SIG-M5 (cell line): ENCODE measurements at places on chromosomes 3 and 15.

- no peak for DNase-seq
Measured at GRCh38 chr15:86568378-86568777, 488.7 kb downstream of the AGBL1 start.

DNA sequence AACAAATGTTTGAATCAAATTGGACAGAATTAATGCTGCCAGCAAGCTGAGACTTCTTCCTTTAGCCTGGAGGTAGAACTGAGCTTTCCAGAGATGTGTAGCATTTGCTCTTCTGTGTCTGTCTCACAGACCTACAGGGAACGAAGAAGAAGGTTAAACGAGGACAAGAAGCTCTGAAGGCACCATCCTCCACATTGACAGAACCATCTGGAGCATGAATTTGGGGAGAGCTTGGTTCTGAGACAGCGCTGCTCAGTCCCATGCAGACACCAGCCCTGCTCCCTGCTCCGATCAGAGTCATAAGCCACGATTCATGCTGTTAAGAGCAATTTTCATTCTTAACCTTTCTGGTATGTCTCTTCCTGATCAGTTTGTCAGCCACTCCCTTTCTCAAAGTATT, 7.7 kb upstream of the KY start:
- no peak for DNase-seq

DNA sequence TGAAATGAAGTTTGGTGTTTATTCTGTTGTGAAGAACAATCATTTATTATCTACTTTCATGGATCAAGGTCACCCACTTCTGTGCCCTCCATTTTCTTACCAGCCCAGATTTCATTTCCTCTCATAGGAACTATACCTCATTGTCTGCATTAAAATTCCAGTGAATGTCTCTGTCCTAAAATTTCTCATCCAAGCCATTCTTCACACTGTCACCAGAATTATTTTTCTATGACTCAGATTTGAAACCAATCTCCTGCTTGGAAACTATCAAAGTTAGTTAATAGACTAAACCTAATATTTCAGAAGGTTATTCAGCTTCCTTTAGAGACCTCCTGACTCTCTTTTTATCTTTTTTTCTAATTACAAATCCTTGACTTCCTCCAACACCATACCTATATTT, 364.1 kb upstream of the CBLB start:
- no peak for DNase-seq

DNA sequence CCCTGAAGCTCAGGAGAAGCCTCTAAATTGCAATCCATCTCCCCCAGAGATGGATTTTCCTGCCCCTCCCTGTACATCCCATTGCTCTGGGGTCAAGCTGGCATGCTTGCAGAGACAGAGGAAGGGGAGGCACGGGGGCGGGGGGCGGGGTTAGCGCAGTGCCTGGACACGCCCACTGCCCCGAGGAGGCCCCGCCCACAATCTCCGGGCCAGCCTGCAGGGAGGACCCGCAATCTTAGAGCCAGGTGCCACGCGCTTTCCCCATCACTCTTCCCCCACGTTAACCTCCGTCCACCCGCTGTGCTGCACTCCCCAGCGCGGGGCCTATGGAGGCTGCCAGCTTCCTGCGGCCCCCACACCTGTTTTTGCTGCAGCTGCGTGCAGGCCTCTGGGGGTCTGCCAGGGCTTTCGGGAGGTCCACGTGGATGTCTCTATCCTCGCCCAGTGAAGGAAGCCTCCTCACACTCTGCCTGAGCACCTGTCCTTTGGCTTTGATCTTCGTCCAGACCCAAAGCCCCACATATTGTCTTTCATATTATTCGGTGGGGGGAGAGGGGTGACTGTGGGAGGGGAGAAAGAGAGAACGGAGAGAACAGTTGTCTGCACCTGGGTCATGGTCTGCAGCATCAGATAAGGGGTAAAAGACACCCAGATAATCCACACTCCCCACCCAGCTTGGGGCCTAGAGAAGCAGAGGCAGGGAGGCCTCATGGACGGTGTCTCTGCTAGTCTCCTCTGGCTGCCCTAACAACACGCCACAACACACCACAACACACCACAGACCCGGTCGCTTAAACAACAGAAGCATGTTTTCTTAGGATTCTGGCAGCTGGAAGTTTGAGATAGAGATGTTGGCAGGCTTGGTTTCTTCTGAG, 118.0 kb upstream of the MEF2A start:
- no peak for DNase-seq

DNA sequence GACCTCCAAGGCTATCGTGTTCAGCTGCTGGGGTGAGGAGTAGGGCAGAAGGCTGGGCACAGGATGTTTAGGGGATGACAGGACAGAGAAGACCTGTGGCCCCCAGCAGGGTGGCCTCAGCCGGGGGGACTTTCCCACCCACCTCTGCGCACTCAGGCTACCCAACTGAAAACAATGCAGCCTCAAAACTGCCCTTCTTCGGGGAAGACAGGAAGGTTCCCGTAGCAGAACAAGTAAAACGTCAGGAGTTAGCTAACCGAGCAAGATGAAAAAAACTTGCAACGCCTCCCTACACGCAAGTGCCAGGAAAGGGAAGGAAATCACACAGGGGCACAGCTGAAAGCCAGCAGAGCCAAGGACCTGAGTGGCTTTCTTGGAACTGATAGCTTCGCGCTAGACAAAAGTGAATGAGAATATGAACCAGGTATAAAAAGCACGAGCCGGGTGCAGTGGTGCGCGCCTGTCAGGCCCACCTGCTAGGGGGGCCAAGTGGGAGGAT, 38.4 kb upstream of the FURIN start:
- no peak for DNase-seq

DNA sequence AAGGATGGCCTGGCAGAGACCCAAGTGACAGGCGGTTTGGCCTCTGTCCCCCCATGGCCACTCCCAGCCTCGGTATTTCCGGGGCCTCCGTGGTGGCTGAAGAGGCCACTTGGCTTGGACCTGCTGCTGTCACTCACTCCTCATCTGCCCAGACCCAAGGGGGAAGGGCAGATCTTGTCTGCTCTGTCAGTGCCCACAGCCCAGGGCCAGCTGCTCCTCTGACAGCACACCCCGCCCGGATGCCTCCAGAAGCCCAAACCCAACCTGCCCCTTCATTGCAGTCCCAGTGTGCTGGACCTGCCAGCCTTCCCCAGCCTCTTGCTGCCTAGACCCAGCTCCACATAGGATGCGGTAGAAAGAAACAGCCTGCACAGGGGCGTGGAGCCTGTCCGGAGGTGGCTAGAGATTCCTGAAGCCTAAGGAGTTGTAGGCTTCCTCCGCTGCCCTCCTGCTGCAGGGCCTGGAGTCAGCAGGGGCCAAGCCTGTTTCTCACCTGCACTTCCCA, 52.0 kb downstream of the MAGEF1 start:
- no peak for DNase-seq

GRCh38 chr15:86837294-86838061, 757.8 kb downstream of the AGBL1 start:
- no peak for DNase-seq

- no peak for DNase-seq
Measured at GRCh38 chr3:194574639-194575483, 58.4 kb downstream of the TMEM44 start.

- no peak for DNase-seq
Measured at GRCh38 chr15:30827625-30828303, 76.0 kb upstream of the FAN1 start.

- no peak for DNase-seq
Measured at GRCh38 chr3:72288955-72289691, 504.2 kb upstream of the PROK2 start.

- DNase-seq = no peak
Measured at GRCh38 chr3:185667574-185667973, 81.5 kb downstream of the SENP2 start.

DNA sequence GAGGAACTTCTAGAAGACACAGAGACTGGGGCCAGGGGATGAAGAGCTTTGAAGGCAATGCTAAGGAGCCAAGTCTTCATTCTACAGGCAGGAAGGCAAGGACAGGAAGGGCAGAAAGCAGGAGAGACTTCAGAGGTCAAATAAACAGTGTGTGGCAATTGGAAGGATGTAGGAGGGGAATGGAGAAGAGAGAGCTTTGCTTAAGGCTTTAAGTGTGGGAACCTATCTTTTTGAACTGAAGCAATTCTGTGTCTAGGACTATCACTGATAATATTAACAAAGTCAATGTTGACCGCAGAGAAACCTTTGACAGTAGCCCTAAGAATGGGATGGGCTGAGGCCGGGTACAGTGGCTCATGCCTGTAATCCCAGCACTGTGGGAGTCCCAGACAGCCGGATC, 325.0 kb downstream of the FOXP1 start:
- DNase-seq = no peak

GRCh38 chr3:168684519-168684918, 588.8 kb upstream of the GOLIM4 start:
- no peak for DNase-seq

DNA sequence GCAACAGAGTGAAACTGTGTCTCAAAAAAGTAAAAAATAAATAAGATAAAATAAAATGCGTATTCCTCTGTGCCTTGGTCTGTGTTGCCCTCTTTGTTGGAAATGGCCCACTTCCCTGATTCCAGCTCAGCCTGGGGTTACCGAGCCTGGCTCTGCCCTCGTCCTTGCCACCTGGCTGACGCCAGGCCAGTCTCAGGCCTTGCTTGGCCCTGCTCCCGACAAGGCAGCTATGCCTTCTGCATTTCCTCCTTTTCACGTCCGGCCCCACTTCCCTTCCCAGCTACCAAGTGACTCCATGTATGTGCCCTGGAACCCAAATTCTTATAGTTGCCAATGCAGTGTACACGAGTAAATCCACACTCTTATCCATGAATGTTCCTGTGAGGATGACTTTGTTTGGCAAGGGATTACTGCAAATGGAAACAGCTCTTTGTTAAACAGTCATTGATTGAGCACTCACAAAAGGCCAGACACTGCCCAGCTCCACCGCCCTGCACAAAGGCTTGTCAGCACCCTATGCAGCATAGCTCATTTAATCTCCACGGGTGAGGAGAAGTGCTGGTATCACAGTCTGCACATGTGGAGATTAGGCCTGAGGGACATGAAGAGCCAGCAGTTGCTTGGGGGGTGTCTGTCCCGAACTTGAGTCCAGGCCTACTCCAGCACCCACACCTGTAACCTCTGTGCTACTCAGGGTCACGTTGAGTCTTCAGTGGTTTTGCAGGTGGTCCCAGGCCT, 25.1 kb downstream of the SPSB4 start:
- DNase-seq = no peak

- no peak for DNase-seq
Measured at GRCh38 chr15:35698331-35698730, 152.4 kb upstream of the DPH6 start.

- no peak for DNase-seq
Measured at GRCh38 chr3:197432384-197433127, 123.2 kb downstream of the BDH1 start.

- DNase-seq = no peak
Measured at GRCh38 chr15:101024706-101025500, 105.7 kb downstream of the LRRK1 start.

DNA sequence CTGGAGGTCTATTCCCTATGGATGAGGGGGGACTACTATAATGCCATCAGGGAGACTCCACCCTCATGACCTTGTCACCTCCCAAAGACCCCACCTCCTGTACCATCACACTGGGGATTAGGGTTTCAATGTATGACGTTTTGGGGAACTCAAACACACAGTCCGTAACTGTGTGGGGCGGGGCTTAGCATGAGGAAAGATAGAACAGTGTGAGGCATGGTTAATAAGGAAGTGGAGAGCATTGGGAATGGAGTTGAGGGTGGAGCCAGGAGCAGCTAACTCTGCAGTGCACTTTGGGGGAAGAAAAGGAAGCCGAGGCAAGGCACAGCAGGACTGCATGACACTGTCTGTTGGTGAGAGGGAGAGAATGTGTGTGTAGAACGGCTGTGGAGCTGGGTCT, 90.9 kb upstream of the AGBL1 start:
- no peak for DNase-seq

DNA sequence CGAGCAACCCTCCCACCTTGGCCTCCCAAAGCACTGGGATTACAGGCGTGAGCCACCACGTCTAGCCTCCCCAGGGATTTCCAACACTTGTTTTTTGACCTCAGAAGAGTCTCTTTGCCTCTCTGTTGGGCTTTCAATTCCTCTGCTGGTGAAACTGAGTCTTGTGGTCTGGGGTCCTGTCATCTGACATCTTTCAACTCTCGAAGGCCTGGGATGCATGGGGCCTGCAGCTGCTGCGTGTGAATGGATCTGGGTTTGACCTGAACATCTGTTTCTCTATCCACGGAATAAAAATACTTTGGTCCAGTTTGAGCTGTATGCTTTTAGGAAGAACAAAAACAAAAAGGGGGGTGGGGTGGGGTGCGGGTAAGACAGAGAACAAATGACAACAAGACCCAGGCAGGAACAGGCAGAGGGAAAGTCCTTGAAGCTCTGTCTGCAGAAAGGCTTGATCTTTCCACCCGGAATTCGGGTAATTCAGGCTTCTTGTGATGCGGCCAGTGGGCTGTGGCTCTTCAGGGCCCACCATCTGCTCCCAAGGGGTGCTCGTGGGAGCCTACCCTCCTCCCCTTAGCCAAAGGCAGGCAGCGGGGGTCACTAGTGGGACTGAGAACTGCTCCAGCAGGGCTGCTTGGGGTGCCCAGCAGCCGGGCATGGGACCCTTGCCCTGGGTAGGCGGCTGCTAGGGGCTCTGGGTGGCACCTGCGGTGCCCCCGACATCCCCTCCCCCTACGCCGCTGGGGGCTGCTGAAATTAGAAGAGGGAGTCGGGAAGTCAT, 71.5 kb downstream of the SLC12A8 start:
- no peak for DNase-seq

DNA sequence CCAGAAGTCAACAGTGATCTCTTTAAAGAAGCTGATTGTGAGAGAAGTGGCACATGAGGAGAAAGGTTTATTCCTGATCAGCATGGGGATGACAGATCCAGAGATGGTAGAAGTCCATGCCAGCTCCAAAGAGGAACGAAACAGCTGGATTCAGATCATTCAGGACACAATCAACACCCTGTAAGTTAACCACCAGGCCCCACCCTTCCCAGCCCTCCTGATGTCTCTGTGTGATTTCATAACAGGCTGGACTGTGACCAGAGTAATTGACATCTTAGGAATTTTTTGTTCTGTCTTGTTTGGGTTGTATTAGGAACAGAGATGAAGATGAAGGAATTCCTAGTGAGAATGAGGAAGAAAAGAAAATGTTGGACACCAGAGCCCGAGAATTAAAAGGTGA, 67.7 kb downstream of the KLHL25 start:
- DNase-seq = no peak

DNA sequence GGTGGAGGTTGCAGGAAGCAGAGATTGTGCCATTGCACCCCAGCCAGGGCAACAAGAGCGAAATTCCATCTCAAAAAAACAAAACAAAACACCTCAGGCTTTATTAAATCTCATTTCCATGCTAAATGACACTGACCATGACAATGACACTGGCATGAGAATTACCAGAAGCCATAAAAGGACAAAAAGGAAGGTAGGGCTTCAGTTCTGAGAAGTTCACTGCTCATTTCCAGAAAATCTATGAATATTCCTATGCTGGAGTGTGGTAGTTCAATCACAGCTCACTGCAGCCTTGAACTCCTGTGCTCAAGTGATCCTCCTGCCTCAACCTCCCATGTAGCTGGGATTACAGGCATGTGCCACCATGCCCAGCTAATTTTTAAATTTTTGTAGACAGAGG, 44.7 kb downstream of the PCNP start:
- no peak for DNase-seq
